H54 (cell line): ENCODE measurements at places on chromosomes 7 and 10.
A peak's percentile ranks its signal among the peaks of the same experiment; 100 is the strongest.

GRCh38 chr7:106332201-106332600 is 47.4 kb upstream of the NAMPT start:
- DNase-seq, result no peak

DNA sequence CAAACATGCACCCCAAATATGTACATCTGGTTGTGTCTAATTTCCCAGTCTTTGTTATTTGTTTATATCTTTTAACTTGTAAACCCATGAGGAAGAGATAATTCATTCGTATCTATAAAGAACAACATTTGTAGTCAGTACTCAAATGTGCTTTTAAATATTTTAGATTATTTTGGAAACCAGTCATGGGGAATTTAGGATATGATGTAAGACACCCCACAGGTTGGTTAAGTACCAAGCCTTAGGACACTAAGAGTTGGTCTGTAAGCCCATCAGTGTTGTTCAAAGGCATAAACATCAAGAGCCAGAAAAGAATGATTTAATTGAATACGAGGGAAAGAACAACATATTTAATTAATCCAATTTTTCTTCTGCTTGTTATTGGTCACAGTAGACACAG is 421.1 kb upstream of the SEMA3C start:
- no peak for DNase-seq

DNA sequence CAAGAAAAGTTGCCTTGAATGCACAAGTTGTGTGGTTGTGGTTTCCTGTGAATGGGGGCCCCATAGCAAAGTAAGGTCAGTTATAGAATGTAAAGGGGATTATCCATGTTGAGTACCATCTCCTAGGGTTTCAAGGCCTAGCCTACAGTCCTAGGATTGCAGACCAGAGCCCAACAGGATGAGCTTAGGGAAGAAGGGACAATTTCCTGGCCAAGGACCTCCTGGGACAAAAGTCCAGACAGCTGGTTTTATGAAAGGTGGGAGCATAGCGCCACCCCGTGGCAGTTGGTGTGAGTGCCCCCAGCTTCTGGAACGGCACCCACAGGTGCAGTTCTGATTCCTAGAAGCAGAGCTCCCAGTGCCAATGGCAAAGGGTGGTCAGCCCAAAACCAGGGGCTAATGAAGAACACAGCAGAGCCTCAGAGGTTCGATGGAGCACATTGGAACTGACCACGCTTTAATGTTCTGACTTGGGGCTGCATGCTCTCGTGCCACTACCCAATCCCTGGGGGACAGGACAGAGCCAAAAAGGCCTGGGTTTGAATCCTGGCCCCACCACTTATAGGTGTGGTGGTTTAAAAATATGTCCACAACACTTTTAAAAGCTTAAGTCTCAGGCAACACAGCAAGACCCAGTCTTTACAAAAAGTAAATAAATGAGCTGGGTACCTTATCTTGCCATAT is 25.8 kb upstream of the TMEM120A start:
- DNase-seq, result peak; percentile 75

DNA sequence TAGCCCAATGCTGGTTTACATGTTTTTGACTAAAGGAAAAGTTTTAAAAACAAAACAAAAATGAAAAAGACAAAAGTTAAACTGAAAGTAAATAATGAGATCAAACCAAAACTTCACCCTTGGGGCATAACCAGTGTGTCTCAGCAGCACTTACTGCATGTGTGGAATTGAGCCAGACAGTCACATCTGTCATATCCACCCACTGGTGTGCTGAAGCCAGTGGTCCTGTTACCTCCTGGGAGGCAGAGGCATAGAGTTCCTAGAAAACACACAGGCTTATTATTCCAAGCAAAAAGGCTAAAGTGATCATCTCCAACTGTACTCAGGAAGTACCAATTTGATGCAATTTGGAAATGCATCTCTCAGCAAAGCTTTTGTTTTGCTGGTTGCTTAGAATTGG is 40.4 kb downstream of the ASAH2 start:
- no peak for DNase-seq

DNA sequence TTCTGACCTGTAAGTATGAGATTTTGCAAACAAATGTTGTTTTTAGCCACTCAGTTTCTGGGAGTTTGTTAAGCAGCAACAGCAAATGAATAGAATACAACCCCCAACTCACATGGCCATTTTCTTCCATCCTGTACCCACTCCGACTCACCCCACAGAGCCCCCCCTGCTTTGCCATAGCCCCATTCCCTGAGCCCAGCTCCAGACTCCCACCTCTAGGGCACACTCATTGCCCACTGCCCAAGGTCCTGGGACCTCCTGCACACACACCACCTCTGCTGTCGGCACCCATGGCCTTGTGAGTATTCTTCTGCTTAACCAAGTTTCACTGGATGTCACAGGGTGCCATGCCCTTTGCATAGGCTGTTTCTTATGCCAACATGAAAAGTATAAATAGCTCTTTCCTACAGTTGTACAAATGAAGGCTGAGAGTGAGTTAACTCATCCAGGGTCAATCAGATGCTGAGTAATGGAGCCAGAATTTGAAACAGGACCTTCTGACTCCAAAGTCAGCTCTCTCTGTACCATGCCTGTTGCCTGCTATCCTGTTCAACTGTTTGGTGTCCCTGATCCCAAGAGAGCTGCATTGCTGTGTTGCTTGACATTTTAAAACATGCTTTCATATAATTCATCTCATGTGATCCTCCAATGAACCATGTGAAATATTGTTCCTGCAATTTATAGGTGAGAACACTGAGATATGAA is 367.8 kb upstream of the ZMIZ1 start:
- no peak for DNase-seq

DNA sequence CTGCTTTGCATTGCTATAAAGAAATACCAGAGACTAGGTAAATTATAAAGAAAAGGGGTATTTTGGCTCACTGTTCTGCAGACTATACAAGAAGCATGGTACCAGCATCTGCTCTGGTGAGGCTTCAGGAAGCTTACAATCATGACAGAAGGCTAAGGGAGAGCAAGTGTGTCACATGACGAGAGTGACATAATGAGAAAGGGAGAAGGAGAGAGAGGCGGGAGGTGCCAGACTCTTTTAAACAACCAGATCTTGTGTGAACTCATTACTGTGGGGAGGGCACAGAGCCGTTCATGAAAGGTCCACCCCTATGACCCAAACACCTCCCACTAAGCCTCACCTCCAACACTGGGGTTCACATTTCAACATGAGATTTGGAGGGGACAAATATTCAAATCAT is 59.0 kb upstream of the WNT16 start:
- DNase-seq, result no peak

DNA sequence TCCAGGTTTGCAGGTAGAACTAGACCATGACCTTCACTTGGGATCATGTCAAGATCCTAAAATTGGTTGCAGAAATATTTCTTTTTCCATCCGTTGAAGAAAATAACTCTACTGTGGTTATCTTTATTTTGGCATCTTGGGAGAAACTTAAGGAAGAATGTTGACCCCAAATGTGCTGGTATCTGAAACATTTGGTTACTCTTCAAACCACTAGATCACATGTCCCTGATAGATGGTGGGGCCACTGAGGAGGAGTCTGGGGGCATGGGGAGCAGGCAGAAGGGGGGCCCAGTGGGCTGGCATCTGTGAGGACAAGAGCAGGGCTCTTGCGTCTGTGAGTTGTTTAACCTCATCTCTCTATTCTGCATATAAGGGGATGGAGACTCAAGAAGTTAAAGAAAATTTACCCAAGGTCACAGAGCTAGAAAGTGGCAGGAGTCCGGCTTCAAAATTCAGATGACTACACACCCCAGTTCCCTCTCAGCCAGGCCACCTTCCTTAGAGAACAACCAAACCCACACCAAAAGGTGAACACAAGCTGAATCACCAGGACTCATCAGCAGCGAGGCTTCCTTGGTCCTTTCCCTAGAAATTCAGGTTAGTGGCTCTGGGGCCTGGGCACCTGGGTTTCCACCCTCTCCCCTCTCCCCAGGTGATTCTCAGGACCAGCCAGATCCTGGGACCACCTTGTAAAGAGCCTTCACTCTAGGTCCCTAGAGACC is 40.6 kb upstream of the SRGN start:
- DNase-seq, result no peak

- no peak for DNase-seq
These were observed 20.2 kb downstream of the HIP1 start for GRCh38 chr7:75718390-75719031.

- DNase-seq, result no peak
These were observed 142.3 kb downstream of the ARHGAP22 start for GRCh38 chr10:48462482-48463020.

- no peak for DNase-seq
These were observed 230.6 kb upstream of the CHRM2 start for GRCh38 chr7:136637813-136638212.

GRCh38 chr10:51744235-51745000 is 45.0 kb upstream of the CSTF2T start:
- DNase-seq, result no peak

DNA sequence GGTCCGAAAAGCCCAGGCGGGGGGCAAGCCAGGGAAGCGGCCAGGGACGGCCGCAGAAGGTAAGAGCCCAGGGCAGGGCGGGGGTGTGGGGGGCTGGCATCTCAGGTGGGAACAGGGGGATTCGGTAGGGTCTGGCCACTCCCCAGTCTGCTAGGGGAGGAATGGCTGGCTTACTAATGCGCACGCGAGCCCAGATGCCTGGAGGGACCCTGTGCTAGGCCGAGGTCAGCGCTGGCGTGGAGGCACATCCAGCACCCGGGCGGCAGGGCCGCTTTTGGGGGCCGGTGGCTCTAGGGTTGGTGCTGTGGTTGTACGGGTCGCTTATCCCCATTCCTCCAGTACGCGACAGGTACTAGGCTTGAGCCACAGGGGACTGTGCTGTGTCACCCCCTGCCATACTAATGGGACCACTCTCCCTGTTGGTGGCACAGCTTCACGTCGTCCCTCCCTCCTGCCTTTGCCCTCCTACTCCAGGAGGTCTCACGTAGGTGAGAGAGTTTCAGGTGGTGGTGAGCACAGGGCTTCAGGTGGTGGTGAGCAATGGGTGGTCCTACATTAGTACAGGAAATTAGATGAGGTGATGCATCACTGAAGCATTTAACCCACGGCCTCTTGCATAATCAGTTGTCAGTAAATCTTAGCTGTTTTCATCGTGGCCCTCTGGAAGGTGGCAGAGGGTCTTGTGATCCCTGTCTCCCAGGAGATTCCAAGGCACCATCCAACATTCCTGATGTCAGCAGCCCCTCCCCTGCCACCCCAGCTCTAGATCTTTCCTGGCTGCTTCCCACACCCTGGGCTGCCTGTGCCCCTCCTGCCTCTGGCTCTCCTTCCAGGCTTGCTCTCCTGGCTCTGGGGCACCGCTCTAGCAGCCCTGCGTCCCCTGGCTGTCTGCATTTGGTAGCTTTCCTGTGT is 971 bp downstream of the AEBP1 start:
- DNase-seq, result peak; percentile 78

GRCh38 chr7:108322925-108323832 is 133.1 kb downstream of the NRCAM start:
- no peak for DNase-seq

GRCh38 chr10:71467161-71467560 is 70.4 kb downstream of the CDH23 start:
- DNase-seq, result no peak

GRCh38 chr7:27213433-27214238 is 13.7 kb upstream of the HOXA13 start:
- DNase-seq, result no peak

DNA sequence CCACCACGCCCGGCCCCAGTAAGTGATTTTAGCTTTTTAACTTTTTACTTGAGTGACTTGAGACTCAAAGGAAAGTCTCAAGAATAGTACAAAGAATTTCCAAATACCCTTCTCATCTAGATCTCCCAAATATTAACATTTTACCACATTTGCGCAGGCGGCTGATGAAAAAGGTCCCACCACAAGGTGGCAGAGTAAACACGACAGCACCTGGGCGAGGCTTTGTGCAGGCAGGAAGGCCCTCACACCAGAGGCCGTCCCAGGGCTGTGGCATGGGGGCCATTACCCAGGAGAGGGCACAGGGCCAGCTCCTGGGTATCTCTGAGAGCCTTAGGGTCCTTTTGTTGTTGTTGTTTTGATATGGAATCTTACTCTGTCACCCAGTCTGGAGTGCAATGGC is 50.0 kb upstream of the WIPI2 start:
- no peak for DNase-seq

- no peak for DNase-seq
These were observed 19.3 kb upstream of the RPA3 start for GRCh38 chr7:7737674-7738073.

DNA sequence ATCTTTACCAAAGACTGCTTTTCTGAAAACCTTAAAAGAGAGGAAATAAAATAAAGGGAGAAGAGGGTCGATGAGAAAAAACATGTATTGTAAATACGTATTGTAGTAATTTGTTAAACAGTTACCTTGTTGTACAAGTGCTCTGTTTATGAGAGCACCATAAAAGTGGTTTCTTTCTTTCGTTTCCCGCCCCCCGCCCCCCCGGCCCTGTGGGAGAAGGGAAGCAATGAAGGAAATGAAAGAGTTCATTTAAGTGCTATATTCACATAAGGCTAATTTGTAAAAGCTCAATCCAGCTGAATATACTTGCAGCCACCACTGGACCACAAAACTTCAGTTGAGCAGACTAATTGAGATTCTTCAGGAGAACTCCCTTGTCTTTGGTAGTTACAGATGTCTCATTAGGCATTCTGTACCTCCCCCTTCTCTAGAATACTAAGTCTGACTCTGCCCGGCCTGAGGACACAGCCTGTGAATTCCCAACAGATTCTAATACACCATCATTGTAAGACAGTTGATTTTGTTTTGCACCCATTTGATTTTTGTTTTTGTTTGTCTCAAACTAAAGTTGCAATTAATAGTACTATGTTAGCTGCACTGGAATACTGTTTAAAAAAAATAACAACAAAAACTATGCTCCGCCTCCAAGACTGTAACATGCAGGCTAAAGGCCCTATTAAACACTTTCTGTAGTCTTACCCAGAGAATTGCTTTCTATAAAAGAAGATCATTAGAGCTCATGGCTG is 124.9 kb downstream of the ARHGAP12 start:
- no peak for DNase-seq

GRCh38 chr10:49334964-49335363 is 36.0 kb downstream of the C10orf71 start:
- no peak for DNase-seq

DNA sequence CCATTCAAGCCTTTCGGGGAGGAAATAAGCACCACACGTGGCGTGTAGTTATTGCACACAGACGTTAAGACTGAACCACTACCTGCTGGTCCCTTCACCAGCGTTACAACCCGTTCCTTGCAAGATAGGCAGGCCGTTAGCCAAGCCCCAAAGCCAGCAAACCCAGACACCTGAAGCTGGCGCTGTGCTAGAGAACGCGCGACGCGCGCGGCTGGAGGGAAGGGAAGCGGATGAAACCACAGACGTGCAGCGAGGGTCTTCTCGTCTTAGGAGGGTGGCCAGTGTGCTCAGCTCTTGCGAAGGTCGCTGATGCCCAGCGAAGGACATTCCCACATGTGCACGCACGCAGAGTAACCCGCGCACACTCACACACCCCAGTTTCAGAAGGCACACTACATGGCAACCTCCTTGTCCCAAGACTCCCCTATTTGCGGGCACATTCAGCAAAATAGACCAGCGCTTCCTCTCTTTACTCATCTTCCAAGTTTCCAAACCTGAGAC is 980 bp downstream of the TMEM26 start:
- no peak for DNase-seq

DNA sequence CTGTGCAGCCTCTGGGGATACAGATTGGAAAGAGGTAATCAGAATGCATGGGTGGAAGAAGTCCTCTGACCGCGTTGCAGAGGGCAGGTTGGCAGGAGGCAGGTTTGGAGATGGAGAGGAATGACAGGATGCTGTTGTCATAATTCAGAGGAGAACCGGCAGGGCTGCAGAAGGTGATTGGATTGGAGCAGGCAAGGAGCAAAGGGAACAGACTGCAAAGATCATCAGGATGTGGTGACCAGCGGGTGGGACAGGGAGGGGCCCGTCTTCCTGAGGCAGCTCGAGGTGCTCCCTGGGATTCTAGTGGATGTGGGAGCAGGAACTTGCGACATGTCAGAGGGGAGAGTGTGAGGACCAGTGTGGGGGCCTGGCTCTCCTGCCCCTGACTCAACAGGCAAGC is 78.5 kb upstream of the PPIF start:
- DNase-seq, result no peak
